LoVo (cell line): ENCODE measurements at places on chromosomes 6 and 20.

- peak; percentile 2 for DNase-seq
Observed at GRCh38 chr6:18632670-18633410, 245.7 kb downstream of the RNF144B start.

- no peak for DNase-seq
Observed at GRCh38 chr6:106104941-106105340, 18.8 kb downstream of the PRDM1 start.

DNA sequence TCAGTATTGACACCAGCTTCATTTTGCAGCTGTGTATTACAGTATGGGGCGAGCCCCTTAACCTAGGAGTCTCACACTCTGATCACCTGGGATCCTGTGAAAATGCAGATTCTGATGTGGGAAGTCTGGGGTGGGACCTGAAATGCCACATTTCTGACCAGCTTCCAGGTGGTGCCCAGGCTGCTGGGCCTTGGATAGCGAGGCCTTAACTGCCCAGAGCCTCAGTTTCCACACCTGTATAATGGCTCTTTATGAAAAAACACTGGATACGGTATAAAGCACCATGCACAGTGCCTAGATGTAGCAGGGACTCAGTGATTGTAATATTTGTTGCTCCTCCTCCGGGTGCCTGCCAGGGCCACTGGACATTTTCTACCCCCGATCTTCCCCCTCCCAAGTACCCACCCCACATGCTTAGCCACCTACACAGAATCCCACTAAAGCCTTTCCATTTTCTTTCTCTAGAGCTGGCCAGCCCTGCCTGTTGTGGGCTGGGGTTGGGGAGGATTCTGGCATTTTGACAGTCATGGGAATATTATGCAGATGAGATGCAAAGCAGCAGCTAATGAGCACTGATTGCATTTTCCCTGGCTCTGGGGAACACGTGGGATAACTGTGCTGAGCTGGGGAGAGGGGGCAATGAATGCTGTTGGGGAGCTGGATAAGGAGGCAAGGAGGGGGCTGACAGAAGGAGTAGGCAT, 44.8 kb downstream of the SPDEF start:
- no peak for DNase-seq

DNA sequence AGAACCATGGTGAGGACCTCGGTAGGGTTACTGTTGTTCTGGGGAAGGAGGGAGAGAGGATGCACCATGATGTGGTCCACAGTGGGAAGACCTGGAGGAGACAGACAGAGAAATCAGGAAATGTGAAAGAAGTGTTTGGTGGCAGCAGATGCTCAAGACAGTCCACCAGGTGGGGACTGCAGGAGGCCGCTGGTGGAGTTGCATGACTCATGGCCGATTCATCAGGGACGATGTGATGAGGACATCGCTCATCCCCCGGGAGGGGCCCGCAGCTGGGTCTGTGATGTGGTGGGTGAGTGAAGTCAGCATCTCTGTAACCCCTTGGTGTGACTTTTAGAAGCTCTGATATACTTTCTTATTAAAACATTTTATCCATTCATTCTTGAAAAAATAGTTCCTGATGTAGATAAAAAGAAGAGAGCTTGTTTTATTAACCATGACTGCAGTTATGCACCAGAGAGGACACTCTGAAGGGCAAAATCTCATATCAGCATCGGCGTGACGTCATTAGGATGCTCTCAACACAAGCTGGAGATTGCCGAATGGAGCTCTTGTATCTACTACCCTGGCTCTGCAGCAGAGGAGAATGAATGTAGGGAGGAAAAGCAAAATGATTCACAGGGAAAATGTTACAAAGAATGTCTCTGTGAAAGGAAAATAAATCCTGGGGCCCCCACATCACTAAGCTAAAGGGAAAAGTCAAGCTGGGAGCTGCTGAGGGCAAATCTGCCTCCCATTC, 71.2 kb downstream of the RAMACL start:
- DNase-seq: peak; percentile 39

GRCh38 chr20:31701591-31701990, 21.1 kb downstream of the BCL2L1 start:
- no peak for DNase-seq

DNA sequence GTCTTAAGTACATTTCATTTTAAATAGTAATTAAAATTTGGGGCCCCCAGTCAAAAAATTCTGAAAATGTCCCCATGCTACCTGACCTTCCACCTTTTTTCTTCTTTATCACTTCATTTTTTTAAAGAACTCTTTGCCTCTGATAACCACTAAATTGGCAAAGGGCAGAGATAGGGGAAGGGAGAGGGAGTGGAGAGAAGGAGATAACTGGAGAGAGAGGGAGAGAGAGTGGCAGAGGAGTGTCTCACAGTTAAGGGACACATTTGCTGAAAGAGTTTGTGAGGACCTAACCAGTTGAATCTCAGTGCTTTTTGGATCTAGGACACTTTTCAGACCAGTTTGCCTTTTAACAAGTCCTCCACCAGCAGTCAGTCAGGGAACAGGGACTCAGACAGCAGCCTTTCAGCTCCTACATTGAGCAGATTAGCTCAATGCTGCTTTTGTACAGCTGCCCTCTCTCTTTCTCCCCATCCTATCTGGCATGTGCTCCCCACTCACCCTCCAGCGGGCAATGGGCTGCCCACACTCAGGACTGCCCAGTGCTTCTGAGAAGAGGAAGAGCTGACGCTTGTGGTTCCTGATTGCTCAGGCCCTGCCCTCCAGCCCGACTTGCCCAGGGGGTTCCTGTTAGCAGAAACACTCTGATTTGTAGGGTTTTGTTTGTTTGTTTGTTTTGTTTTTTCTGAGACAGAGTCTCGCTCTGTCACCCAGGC, 14.4 kb downstream of the ARMC2 start:
- no peak for DNase-seq

- no peak for DNase-seq
Observed at GRCh38 chr20:2149507-2149906, 47.9 kb downstream of the STK35 start.

- no peak for DNase-seq
Observed at GRCh38 chr6:33772902-33773472, 15.9 kb downstream of the LEMD2 start.
